Stimulated activated CD4-positive, alpha-beta T cell treated with anti-CD3 and anti-CD28 coated beads, Interleukin-1b, Interleukin-23, amount 100 ng/mL, for 1 hour (primary cell): ENCODE measurements at places on chromosomes 16 and 17.

DNA sequence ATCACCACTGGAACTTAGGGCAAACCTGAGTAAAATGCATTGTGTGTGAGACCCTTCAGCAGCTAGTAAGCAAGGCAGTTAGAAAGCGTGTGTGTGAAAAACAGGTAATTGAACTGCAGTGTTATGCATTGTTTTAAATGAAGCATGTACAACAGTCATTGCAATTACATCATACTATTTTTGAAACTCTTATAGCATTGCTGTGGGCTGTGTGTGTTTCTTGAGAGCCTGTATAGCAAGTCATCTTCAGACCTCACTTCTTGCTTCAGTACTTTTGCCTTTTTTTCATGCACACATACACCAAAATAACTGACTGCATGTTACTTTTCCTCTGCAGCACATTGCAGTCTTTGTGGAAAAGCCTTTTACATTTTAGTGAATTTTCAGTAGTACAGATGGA lies 19.2 kb downstream of the PTRH2 start:
- DNase-seq, result no peak

DNA sequence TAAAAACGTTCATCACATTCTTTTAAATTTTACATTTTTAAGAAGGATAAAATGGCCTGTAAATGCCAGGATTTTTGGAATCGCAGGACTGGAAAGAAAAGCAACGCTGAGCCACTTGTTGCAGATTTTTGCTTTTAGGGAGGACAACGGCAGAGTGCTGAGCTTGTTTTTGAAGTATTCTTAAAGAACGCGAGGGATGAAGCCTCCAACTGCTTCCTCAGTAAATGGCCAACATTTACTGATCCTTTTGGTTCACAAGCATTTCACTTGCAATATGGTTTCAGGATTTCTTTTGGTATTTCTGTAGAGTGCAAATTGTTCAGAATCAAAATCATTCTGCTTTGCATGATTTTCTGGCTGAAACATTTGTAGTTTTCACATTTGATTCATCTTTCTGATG lies 2.8 kb upstream of the KRT23 start:
- DNase-seq, result no peak

GRCh38 chr17:64920026-64920418 lies 744 bp upstream of the LRRC37A3 start:
- no peak for DNase-seq

- DNase-seq, result no peak
Observed at GRCh38 chr16:49622421-49623402, 233.2 kb downstream of the ZNF423 start.

- no peak for DNase-seq
Observed at GRCh38 chr17:82748756-82749155, 3.1 kb upstream of the TBCD start.

GRCh38 chr16:46783800-46784199 lies 35.7 kb upstream of the MYLK3 start:
- DNase-seq, result no peak

DNA sequence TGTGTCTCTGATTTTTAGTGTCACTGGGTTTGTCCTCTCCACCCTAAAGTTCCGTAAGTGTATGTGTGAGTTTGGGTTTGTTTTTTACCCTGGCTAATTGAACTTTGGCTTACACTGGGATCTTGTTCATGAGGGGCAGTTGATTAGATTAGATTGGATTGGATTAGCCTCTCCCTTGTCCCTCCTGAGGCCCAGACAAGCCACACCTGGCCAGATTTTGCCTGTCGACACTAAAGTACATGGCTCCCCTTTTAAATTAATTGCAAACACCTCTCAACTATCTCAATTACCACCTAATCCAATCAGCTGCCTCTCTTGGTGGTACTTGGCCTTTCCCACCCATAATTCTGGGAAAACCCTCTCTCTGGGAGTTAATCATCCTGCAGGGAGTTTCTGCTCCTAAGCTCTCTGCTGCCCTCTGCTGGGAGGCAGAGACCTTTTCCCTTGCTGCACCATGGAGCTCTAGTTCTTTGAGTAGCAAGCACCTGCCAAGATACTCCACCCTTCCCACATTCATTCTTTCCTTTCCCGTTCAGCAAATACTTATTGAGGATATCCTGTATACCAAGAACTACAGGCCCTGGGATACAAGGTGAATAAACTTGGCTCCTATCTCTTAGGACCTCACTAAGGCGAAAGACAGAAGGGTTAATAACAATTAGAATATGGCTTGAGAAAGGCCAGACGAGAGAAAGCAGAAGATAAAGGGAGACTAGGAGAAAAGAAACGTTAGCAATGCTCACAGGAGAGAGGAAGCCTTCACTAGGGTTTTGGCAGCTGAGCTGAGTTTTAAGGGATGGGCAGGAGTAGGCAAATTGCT lies 60.0 kb upstream of the MPHOSPH6 start:
- no peak for DNase-seq

- DNase-seq, result no peak
Observed at GRCh38 chr17:19645734-19646201, 2.8 kb upstream of the ALDH3A2 start.

DNA sequence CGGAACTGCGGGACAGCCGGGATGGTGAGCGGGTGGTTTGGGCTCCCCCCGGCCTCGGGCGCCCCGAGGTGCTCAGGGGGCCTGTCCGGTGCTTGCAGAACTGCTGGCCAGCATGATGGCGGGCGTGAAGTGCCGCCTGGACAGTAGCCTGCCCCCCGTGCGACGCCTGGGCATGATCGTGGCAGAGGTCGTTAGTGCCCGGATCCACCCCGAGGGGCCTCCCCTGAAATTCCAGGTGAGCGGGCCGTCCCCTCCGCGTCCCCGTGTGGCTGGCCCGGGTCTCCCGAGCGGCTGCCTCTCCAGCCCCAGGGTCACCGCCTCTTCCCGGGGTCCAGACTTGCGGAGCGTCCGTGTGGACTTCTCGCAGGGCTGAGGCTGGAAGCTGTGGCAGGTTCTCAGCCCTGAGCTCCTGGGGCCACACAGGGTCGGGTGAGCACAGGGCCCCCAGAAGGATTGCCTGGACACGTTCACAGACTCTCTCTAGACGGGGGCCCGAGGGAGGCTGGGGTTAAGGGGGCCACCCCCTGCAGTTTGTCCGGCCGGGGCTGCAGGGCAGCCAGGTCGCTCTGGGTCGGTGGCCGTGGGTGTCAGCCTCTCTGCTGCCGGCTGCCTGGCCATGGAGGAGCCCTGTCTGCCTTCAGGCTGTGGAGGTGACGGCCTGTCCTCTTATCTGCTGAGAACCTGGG lies 7.4 kb downstream of the TELO2 start:
- no peak for DNase-seq

DNA sequence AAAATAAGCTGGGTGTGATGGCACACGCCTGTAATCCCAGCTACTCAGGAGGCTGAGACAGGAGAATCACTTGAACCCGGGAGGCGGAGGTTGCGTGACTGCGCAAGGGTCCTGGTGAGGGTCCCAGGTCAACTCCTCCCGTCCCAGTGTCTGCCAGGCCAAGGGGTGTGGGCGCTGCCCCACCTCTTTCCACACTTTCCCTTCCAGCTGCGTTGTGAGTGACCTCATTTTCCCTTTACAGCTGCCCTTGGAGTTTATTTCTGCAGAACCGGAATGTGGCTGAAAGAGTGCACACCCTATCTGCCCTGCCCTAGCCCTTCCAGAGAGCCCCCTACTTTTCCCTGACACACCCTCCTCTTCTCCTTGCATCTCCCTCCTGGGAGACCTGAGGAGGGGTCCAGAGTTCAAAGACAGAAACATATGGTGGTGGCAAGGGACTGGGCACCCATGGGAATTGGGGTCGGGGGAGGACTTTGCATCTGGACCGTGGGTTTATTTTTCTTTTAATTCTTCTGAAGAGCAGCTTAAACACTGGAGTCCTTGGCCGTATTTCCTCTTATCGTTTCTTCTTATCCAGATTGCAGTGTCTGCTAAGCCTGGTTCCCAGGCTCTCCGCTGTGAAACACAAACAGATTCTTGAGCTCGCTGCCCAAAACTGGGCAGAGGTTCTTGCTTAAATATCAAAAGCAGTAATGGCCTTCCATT lies 20.9 kb downstream of the MRC2 start:
- DNase-seq, result no peak

GRCh38 chr16:23771027-23771426 lies 16.2 kb downstream of the CHP2 start:
- no peak for DNase-seq

GRCh38 chr17:54983260-54983659 lies 14.7 kb downstream of the STXBP4 start:
- DNase-seq, result no peak

DNA sequence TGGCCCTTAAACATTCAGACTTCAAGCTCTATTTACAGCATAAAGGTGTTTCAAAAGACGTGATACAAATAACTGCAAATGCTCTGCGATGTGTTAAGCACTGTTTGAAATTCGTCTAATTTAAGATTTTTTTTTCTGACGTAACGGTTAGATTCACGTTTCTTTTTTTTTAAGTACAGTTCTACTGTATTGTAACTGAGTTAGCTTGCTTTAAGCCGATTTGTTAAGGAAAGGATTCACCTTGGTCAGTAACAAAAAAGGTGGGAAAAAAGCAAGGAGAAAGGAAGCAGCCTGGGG lies 681 bp upstream of the MAPT start:
- DNase-seq, result no peak

- no peak for DNase-seq
Observed at GRCh38 chr17:2233441-2233947, 70.1 kb downstream of the SMG6 start.

DNA sequence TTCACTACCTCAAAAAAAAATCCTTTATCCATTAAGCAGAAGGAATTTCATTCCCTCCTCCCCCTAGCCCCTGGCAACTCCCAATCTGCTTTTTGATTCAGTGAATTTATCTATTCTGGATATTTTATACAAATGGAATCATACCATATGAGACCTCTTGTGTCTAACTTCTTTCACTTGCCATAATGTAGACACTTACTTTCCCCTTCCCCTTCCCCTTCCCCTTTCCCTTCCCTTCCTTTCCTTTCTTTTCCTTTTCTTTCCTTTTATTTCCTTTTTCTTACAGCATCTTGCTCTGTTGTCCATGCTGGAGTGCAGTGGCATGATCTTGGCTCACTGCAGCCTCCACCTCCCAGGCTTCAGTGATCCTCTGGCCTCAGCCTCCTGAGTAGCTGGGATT lies 50.5 kb downstream of the PSMD12 start:
- DNase-seq, result no peak

DNA sequence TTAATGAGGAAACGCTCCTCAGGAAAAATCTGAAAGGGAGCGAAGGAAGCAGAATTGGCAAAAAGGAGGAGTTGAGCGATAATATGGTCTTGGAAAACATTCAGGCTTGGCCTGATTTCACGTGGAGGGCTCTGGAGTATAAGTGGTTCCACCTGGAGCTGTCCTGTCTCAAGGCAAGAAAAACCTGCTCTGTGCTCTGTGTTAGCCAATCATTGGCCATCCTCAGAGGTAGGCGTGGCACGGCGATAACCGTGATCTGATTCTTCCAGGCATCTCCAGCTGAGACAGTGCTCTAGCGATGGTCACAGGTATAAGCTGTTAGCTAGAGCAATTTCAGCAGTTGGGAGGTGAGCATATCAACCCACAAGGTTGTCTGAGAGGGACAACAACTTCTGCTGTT lies 450.5 kb upstream of the MAF start:
- DNase-seq, result no peak

DNA sequence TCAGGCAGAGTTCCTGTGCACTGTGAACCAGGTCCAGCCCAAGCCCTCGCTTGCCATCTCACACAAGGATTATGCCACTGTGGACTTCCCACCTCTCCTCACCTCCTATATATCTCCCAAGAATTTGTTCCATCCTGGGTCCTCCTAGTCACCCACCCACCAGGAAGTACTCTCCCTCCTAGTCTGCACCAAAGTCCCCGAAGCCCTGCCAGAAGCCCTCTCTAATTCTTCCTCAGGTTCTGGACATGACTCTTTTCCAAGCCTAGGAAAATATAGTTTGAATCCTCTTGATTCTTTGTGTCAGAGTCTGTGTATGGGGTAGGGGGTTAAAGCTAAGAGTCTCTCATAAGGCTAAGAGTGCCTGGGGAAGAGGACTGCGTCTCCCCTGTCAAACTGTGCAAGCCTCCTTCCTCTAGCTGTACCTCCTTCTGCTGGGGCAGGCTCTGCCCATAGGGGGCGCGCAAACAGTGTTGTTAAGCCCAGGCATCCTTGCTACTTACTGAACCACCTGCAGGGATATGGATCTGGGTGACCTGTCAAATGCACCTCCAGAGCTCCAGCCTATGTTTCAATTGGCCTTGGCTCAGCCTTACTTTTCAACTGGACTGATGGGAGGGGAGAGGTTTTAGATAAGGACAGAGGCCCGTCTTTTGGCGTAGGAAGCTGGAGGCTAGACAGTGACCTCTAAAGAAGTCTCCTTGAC lies 16.6 kb upstream of the DLX4 start:
- DNase-seq, result peak; percentile 57
